Stromal cell of bone marrow (primary cell): ENCODE measurements at places on chromosomes 6 and 20.

DNA sequence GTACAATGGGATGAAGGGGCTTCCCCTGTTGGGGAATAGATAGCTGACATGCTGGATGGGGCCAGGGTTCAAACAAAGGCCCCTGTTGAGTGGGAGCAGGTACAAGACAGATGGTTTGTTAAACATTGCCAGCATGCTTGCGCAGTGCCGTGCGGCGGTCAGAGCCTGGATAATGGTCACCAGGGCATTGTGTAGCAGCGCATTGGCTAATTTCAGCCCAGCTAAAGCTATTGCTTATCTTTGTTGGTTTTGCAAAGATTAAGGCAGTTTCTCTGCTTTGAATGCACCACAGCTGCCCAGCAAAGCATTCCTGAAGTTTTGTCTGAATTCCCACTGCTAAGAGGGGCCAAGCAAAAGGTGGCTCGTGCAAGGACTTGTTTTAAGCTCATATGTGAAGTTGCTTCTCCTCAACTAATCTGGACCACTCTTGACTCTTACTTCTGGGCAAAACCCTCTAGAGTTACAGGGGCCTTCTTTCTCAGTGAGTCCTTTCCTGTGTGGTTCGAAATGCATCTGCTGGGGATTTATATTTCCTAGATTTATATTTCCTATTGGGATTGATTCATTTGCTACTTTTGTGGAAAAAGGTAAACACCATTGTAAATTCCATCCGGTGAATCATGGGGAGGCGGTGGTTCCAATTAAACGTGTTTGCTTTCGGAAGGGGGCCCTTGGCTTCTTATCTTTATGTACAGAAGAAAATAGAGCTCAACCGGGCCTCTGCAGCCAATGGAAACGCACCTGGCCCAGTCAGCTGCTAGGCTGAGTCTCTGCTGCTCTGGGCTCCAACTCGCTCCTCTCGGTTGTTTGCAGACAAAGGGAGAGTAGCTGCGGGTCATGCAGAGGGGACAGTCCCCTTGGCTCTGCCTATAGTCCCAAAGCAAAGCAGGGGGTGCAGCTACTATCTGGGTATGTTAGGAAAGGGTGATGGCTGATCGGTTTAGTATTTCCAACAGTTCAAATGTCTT lies 72.1 kb downstream of the FOXA2 start:
- no peak for DNase-seq

- DNase-seq = no peak
Observed at GRCh38 chr6:157853018-157853805, 30.2 kb downstream of the SNX9 start.

DNA sequence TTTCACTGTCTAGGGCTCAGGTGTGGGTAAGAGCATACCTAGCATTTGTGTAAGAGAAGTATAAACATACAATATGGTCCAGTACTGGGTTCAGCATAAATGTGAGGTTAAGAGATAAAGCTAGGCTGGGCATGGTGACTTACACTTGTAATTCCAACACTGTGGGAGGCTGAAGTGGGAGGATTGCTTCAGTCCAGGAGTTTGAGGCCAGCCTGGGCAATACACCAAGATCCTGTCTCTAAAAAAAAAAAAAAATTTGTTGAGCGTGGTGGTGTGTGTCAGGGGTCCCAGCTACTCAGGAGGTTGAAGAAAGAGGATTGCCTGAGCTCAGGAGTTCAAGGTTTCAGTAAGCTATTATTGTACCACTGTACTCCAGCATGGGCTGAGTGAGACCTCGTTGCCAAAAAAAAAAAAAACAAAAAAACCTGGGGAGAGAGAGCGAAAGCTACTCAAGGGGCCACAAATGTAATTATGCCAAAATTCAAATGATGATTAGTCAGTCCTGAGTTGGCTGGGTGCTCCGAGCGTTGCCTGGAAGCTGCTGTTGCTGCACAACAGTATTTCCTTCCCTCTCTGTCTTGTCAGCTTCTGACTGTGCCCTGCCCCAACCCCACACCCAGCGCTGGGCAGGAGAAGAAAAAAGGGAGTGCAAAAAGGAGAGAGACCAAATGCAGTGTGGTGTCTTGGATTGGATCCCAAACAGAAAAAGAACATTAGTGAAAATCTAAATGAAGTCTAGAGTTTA lies 24.0 kb downstream of the CMTR1 start:
- peak; percentile 90 for DNase-seq

GRCh38 chr20:11676630-11677287 lies 240.9 kb upstream of the BTBD3 start:
- DNase-seq = peak; percentile 9

- DNase-seq = peak; percentile 70
Observed at GRCh38 chr6:140846503-140847261, 1286.0 kb upstream of the GJE1 start.

- DNase-seq = no peak
Observed at GRCh38 chr6:107655245-107655644, 165.3 kb downstream of the SOBP start.

DNA sequence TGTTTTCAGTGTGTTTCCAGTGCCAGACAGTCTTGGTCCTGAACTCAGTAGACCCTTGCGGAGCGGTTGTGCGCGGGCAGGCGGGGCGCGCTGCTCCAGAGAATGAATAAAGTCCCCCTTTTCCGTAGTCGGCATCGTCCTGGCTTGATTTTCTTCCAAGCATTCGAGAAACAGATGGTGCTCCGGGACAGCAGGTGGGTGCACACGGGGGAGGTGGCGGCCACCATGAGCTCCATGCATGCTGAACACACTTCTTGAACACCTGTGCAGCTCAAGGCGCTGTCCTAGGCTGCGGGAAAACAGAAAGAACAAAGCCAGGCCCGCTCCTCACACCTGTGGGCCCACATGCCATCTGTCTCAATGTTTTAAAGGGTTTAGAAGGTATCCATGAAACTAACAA lies 125.2 kb downstream of the TAF4 start:
- DNase-seq = no peak

DNA sequence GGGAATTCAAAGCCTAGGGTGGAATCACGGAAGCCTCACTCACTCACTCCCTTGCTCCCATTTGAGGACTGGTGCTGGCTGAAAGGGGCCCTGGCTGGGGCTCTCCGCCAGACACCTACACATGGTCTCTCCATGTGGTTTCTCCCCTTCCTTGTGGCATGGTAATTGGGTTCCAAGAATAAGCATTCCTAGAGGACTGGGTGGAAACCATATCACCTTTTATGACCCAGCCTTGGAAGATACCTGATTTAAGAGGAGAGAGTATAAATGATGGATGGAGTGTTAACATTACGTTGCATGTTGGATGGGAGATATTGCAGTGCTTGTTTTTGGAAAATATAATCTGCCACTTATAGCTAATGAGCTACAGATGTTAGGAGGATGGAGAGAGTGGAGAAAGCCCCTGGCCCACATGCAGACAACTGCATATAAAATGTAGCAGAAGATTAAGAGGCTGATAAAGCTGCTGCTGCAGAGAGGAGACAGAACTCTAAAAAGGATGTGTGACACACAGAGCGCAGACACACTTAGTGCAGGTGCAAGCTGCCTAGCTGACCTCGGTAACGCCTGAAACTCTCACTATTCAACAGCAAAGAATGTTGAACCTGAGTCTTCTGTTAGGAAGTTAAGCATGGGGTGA lies 23.3 kb upstream of the CDKN1A start:
- no peak for DNase-seq

DNA sequence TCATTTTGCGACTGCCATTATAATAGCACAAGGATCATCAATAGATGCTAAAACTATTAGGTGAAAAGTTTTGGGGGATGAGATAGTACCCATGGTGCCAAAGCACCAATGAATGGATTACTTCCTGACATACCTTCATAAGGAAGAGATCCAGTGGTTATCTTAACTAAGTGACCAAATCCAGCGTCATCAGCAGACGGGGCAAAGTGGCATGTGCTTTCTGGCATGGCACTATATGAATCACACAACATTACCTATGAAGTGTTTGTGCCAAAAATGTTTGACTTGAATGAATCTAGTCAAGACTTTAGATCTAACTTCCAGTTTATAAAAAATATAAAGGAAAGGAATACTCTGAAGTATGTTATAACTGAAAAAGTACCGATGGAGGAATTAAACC lies 10.8 kb downstream of the TRIM26 start:
- DNase-seq = no peak
